ENCODE measurements at places on chromosomes 6 and 20. TPM values are rescaled to one million over a fixed set of nuclear protein-coding genes. Genes with fewer than 3 reads are reported as not detected.

Gene TOX2
- 5.6 TPM for total RNA-seq

Gene LY6G5C
- 8.8 TPM for total RNA-seq

Gene SLC22A16
- not detected for total RNA-seq

Gene CST4
- not detected for total RNA-seq

Gene OTOR
- total RNA-seq = not detected

Gene SLC22A1
- total RNA-seq = 5.8 TPM

Gene KATNA1
- total RNA-seq = 19.8 TPM

Gene CSTF1
- 40.1 TPM for total RNA-seq

Gene MRAP2
- not detected for total RNA-seq

Gene CRISP2
- total RNA-seq = not detected

Gene C6orf132
- total RNA-seq = 0.17 TPM

Gene HS3ST5
- not detected for total RNA-seq

Gene SLC22A7
- not detected for total RNA-seq

Gene NRN1
- total RNA-seq = 0.95 TPM

Gene MYCT1
- total RNA-seq = not detected

Gene PRR18
- total RNA-seq = not detected

Gene OLIG3
- not detected for total RNA-seq

Gene MCM3
- 277 TPM for total RNA-seq

Gene NKAIN4
- not detected for total RNA-seq

Gene MMP24
- not detected for total RNA-seq

Gene EDN3
- not detected for total RNA-seq

Gene RGS17
- total RNA-seq = 0.26 TPM

Gene NOTCH4
- total RNA-seq = 1.4 TPM

Gene LPA
- total RNA-seq = not detected

Gene MAFB
- 0.64 TPM for total RNA-seq

Gene FOXQ1
- total RNA-seq = not detected

Gene CTCFL
- total RNA-seq = not detected

Gene GSTA1
- not detected for total RNA-seq

Gene FAM83C
- not detected for total RNA-seq

Gene AVP
- not detected for total RNA-seq

Gene SLC4A11
- total RNA-seq = 0.36 TPM

Gene NPEPL1
- 23.6 TPM for total RNA-seq

Gene NFS1
- total RNA-seq = 37.4 TPM

Gene TNXB
- total RNA-seq = 6.7 TPM

Gene PPP2R5D
- 38.9 TPM for total RNA-seq

Gene MAPK14
- total RNA-seq = 68.4 TPM

Gene CAPN11
- not detected for total RNA-seq

Gene MACROD2
- not detected for total RNA-seq

Gene MYLK2
- total RNA-seq = 1.8 TPM

Gene MLIP
- not detected for total RNA-seq

Gene FERMT1
- total RNA-seq = not detected

Gene HSD17B8
- total RNA-seq = 6.2 TPM

Gene BPIFA2
- not detected for total RNA-seq

Gene RAET1E
- total RNA-seq = not detected

Gene SLC17A4
- not detected for total RNA-seq

Gene SCGN
- total RNA-seq = not detected

Gene SOX18
- total RNA-seq = not detected

Gene DDX43
- total RNA-seq = 1.0 TPM

Gene SUPT3H
- total RNA-seq = 5.3 TPM

Gene HMGN3
- total RNA-seq = 46.6 TPM

Gene SYNDIG1
- total RNA-seq = not detected

Gene ATG5
- total RNA-seq = 59.7 TPM

All from natural killer cell treated with Interleukin-12 subunit alpha and Interleukin-12 subunit beta and Interleukin-15 and Interleukin-18, amount 100 ng/mL, for 72 hours (primary cell).